Stimulated activated CD8-positive, alpha-beta memory T cell treated with anti-CD3 and anti-CD28 coated beads, Interleukin-4, amount 100 ng/mL, for 4 hours (primary cell): ENCODE measurements at places on chromosomes 12 and 14.

DNA sequence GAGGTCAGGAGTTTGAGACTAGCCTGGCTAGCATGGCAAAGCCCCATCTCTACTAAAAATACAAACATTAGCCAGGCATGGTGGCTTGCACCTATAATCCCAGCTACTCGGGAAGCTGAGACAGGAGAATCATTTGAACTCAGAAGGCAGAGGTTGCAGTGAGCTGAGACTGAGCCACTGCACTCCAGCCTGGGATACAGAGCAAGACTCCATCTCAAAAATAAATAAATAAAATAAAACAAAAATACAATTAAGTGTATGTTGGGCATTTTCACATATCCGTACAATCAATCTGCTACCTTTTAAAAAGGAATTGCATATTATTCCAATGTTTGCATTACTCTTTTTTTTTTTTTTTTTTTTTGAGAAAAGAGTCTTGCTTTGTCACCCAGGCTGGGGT is 47.7 kb upstream of the HECTD1 start:
- DNase-seq = no peak

- DNase-seq = no peak
Measured at GRCh38 chr12:84159260-84159659, 753.3 kb downstream of the SLC6A15 start.

- no peak for DNase-seq
Measured at GRCh38 chr12:49873361-49873934, 30.3 kb downstream of the FAIM2 start.

- no peak for DNase-seq
Measured at GRCh38 chr14:103223818-103224352, 100.6 kb downstream of the TNFAIP2 start.

DNA sequence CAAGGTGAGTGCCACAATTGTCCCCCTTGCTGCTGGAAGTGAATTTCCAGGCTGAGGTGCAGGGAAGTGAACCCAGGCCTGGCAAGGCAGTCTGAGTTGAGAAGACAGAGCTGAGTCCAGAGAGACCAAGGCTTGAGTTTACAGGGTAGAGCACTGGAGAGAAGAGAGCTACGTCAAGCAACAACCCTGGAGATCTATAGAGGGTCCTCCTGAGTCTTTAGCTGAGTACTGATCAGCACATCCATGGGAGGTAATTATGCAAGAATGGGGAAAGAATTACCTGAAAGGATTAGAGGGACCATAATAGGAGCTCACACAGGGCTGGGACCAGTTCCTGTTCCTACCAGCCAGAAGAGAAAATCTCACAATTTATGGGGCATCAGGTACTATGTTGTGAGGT is 190.7 kb downstream of the NEDD1 start:
- no peak for DNase-seq

DNA sequence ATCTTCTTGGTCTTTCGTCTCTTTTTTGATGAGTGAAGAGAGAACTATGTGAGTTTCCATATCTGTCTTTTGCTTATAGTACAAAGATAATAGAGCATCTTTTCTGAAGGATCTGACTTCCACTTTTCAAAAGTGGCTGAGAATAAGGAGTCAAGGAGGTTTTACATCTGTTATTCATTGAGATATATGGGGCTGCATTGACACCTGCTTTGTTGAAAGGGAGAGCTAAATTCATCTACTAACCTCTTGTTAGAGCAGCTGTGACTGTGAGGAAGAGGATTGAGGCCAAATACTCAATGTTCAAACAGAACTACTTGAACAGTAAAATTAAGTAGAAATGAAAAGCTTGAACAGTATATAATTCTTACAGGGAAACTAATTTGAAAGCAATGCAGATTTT is 130.2 kb upstream of the ATP2B1 start:
- no peak for DNase-seq

GRCh38 chr12:25960961-25961360 is 2.5 kb downstream of the RASSF8 start:
- DNase-seq = no peak

- no peak for DNase-seq
Measured at GRCh38 chr14:39555749-39556148, 123.5 kb upstream of the FBXO33 start.

DNA sequence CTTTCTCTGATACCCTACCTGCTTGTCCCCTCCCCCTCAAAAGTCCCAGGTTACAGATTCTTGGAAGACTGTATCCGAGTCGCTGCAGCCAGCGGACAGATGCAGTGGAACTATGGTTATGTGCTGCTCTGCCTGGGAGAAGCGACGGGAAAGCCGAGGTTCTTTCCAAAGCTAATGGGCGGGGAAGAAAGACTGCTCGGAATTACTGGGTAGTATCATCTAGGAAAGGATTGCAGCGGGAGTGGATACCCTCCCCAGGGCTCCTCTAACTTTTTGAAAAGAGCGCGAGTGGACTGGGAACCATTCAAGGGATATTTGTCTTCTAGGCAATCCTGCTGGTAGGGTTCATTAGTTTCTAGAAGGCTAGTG is 1.4 kb downstream of the PTHLH start:
- no peak for DNase-seq

DNA sequence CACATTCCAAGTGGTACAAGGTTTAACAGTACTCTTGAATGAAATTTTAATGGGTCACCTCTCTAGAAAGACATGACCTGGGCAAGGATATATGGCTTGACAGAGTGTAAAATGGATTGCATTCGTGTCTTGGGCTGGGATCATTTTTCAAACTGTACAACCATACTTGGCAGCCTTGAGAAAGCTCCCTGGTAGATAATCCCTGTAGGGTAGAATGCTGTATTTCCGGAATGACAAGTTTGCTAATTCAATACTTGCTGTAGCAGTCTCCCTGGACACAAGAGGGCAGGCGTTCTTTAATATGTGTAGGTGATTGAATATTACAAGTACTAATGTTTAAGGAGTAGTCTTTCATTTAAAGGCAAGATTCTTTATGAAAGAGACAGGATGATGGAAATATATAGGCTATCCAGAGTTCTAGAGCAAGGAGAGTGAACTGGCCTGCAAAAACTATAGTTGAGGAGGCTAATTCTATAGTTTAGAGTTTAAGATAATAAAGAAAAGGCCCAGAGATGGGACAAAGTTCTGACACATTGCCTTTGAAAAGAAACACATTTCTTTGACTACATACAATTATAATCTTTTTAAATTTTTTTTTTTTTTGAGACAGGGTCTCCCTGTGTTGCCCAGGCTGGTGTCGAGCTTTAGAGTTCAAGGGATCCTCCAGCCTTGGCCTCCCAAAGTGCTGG is 53.4 kb downstream of the PLBD1 start:
- no peak for DNase-seq
